ENCODE measurements at places on chromosomes 11 and 22.

DNA sequence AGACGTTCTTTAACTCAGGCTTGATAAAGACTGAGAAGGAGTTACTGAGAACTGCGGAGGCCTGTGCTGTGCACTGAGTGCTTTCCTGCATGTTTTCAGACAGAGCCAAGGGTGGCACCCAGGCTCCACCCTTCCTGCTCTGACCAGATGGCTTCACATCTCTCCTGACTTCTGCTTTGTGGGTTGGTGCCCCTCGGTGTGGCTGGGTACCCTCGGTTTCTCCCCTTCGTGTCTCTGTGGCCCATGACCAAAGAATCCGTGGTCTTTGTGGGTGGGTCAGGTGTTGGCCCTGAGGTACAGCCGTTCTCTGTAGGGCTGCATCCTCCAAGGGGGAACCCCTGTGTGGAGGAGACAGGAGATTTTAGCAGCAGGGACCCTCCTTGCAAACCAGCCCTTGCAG lies 34.3 kb downstream of the GRIK4 start:
- DNase-seq = peak; percentile 6

DNA sequence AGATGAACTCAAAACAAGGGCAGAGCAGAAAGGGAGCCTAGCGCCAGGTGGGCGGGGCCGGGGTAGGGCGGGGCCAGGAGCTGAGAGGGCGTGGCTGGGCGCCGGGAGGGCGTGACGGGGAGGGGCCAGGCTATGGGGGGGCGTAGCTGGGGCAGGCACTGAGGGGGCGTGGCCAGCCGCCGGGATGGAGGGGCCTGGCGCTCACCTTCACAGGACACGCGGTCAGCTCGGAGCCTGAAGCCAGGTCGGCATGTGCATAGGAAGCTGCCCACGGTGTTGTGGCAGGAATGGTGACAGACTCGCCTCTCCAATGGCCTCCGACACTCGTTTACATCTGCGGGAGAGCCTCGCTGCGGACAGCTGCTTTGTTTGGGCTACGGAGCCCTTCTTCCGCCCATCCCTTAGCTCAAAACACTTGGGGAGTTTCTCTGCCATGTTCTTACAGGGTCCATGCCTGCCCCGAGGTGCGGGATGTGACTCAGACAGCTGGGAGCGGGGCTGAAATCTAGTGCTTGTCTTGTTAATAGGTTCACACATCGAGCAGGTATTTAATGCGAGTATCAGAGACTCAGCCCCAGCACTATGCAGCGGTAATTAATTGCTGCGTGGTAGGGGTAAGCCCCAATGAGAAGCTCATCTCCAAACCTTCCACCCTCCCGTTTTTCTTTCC lies 13.4 kb downstream of the VWCE start:
- peak; percentile 13 for DNase-seq

DNA sequence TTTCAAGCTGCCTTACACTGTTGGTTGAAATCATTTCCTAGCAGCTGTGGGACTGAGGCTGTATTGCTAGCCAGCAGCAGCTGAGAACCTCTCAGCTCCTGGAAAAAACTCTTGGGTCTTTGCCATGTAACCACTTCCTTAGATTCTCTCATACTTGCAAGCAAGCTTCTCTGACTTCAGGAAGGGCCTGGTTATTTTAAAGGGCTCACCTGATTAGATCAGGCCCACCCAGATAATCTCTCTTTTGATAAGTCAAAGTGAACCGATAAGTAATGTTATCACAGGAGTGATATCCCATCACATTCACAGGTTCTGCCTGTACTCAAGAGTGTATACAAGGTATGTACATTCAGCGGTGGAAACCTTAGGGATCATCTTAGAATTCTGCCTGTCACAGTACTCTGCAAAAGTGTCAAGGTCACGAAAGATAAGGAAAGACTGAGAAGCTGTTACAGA lies 7.4 kb upstream of the CLPB start:
- no peak for DNase-seq

DNA sequence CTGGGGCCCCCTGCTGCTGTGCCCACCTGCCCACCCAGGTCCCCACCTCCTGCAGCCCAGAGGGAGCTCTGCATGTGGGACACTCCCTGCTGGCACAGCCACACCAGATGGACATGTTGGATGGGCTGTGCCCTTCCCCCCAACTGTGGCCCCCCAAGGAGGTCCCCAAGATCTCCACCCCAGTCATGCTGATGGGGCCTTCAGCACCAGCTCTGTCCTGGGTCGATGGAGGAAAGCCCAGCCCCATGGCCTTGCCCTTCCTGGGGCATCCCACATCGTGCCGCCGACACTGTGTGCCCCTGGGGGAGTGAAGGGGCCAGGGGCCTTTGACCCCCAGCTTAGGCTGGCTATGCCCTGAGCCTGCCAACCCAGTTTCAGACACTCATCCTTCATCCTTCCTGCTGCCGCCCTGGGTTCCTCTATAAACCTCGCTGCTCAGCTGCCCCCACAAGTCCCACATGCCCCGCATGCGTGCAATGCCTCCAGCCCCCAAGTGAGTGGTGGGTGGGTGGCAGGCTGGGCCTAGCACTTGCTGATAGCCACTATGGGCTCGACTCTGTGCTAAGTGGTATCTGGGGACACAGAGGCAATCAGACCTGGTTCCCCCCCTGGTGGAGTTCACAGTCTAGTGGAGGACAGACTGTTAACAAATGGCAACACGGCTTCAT lies 3.9 kb upstream of the DPP3 start:
- no peak for DNase-seq

- peak; percentile 3 for DNase-seq
Observed at GRCh38 chr11:116224154-116224888, 548.5 kb downstream of the BUD13 start.

DNA sequence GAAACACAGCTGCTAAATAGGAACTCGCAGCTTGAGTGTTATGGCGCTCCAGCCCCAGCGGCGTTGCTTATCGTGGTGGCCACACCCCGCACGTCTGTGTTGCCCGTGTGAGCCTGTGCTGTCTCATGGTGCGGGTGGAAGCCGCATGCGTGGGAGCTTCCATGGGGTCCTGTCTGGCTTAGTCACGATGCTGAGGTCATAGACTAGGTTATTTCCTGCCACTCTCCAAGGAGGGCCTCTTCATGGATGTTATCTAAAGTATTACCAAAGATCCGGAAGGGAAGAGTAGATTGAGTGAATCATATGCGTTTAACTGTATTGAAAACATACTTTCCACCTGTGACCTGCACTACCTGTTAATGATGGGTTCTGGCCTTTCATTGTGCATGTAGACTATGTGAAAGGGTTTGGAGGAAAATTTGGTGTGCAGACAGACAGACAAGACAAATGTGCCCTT lies 21.7 kb downstream of the CTTN start:
- DNase-seq = no peak

DNA sequence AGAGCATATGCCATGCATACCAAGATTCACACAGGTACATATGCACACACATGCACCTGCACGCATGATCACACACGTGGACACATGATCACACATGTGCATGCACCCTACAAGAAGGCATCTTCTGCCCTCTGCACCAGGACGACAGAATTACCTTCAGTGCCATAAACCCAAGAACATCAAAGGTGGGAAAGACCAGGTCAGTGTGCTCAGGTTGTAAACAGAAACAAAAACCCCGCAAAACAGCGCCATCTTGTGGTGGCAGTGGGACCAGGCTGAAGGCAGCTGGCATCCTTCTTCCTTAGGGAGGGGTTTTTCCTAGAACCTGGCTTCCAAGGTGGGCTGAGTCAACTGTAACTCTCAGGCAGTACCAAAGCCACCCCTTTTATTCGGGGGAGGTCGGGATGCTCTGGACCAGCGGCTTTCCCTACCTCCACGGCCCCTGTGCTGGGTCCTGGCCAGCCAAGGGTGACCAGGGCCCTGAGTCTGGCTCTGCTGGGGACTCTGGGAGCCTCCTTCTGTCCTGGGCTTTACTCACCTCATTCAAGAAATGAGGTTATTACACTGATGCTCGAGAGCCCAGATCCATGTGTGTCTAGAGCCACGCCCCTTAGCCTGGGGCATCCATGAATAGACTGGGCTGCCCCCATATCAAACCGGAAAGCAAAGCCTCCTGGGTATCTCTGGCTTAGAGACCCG lies 69.4 kb upstream of the FGF3 start:
- peak; percentile 59 for DNase-seq

- DNase-seq = peak; percentile 34
Observed at GRCh38 chr11:61082931-61083531, 19.3 kb upstream of the CD5 start.

DNA sequence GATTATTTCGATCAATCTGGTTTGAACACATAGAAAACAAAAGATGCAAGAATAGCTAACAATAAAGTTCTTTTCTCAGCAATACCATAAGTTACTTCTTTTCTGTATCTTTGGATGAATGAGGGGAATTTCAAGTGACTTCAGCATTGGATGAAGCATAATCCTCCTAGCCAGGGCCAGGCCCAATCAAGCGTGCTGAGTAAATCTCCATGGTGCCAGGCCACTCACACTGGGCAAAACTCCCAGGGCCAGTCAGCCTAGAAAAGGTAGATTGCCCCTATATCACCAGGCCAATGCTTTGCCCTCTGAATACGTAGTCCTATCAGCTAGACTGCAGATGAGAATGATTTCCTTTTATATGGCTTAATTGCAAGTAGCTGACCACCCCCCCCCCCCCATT lies 6.0 kb downstream of the CNTF start:
- no peak for DNase-seq

- no peak for DNase-seq
Observed at GRCh38 chr11:101797335-101797734, 117.5 kb upstream of the CEP126 start.

DNA sequence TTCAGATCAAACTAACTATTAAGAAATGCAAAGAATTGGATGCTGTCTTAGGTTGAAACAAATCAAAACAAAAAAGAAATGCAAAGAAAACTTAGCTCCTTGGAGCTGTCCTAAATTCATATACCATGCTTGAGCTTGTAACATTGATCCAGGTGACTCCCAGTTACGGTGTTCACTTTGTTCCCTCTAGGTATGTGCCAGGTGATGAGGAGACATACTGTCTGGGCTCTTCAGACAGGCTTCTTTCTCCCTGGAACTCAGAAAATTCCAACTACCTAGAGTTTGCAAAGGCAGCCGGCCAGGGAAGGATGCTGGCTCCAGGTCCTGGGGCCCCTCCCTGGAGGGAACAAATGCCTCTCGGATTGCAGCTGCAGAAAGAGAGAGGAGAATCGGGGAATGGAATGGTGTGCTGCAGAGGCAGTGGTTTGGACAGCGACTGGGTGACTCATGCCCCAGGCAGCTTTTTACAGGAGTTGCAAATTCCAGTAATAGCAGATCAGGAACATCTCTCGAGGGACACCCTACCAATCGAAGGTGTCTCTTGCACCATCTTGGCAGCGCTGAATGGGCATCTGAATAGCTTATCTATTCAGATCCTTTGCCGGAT lies 12.3 kb upstream of the ASPHD2 start:
- DNase-seq = no peak

Data from CD4-positive, alpha-beta T cell (primary cell).